Posterior vena cava (tissue), 2 donors: ENCODE measurements at places on chromosomes 4 and X. TPM values are rescaled to one million over a fixed set of nuclear protein-coding genes. Genes with fewer than 3 reads are reported as not detected.

Gene TTC29
- not detected for total RNA-seq

Gene GPC3
- 11.3 TPM for total RNA-seq

Gene IL13RA2
- total RNA-seq: not detected

Gene CCDC110
- total RNA-seq: 6.6 TPM

Gene AVPR2
- 1.4 TPM for total RNA-seq

Gene NEIL3
- 0.46 TPM for total RNA-seq

Gene AKAP4
- total RNA-seq: not detected

Gene PIR
- 12.2 TPM for total RNA-seq

DNA sequence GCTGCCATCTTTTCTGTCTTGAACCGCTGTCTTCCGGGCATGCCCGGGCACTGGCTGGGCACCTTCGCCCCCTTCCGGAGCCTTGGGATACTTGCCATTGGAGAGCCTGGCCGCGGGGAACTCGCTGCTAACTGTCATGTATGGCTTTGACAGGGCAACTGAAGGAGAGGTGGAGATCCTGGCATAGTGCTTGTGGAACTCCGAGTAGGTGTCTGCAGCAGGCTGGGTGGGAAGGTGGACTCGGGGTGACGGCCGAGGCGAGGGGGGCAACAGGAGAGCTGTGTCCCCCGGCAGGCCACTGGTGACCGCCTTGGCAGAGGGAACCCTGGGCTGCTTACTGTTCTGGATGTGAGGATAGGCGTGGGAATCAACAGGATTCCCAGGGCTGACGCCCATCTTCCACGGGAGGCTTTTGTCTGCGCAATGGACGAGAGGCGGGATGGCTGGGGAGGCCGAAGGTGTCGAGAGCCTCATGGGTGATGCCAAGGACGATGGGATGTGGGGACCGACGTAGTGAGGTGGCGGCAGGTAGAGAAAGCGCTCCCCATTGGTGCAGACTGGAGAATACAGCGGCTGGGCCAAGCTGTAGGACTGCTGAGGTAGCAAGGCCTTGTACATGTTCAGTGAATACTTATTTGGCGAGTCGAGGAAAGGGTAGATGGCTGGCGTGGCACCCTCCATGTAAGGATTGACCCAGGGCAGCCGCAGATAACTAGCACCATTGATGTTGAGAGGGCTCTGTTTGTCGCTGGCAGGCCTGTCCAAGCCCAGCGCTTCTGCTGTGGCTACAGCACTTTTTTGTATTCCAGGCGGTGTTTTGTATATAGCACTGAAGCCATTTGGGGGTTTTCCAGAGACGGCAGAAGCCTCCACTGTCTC lies 23.4 kb downstream of the BCOR start:
- no peak for DNase-seq

DNA sequence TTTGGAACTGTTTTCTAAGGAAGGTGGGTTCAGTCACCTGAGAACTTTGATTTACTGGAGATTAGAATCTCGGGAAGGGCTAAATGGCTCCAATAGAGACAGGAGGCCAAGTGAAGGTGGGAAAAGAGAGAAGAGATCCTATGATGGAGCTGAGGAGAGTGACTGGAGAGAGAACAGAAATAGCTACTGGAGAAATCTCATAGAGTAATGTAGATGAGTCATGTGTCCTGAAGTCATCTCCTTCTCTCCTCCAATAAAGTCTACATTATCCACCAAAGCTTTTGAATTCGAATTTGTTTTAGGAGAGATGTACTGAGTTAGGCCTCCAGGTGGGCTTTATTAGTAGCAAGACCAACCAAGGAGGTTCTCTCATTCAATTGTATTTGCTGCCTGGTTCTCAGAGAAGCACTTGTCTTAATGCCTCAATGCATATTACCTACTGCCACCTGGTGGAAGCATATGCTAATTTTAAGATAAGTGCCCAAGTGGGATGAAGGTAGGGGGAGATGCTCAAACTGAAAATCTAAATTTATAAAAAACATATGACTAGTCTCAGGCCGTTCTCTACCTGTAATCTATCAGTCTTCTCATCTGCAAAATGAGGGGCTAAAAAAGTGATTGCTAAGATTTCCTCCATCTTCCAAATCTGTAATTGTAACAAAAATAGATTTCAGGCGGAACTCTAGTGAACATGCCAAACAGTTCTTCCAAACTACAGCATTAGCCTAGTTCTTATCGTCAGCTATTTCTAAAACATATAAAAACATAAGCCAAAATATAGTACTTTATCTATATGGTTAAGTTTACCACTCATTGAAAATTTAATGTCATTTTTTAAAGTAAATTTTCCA lies 24.4 kb downstream of the TXK start:
- no peak for DNase-seq

GRCh38 chr4:52743444-52744019 lies 7.7 kb downstream of the ERVMER34-1 start:
- no peak for DNase-seq

DNA sequence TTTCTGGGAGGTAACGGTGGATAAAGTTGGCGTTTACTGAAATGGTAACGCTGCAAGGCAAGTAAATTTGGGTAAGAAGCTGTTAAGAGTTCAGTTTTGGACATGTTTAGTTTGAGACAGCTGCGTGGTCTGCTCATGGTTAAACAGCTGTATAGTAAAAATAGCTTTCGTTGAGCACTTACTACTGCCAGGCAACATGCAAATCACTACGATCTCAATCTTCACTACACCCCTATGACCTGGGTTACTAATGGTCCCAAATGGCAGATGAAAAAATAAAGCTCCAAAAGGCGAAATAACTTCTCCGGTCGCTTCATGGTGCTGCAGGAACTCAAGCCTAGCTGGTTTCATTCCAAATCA lies 22.2 kb downstream of the FABP2 start:
- no peak for DNase-seq

- no peak for DNase-seq
These were observed 276.0 kb downstream of the SHOX start for GRCh38 chrX:906586-906985.

- DNase-seq: no peak
These were observed 14.3 kb downstream of the JCHAIN start for GRCh38 chr4:70651864-70652506.

GRCh38 chr4:94636004-94636403 lies 121.8 kb upstream of the BMPR1B start:
- DNase-seq: no peak

- DNase-seq: no peak
These were observed 193.8 kb downstream of the FBXO8 start for GRCh38 chr4:174089711-174090110.

DNA sequence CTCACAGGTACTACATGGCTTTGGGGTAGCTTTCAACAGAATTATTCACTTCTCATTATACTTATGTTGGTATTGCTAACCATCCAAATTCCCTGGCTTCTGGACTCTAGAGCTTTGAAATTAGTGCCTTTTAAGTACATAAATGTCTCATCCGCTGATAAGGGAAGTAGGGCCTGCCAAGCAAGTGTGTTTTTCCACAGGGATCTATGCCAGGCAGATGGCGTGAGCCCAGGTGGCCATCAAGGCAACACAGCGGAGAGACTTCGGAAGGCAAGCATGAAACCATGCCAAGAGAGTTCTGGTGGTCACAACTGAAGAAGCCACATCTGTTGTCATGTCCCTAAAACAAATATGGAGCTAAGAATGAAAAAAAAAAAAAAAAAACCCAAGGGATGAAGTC lies 503.1 kb upstream of the LCORL start:
- DNase-seq: no peak

GRCh38 chr4:175325230-175325629 lies 407.1 kb downstream of the ADAM29 start:
- no peak for DNase-seq

DNA sequence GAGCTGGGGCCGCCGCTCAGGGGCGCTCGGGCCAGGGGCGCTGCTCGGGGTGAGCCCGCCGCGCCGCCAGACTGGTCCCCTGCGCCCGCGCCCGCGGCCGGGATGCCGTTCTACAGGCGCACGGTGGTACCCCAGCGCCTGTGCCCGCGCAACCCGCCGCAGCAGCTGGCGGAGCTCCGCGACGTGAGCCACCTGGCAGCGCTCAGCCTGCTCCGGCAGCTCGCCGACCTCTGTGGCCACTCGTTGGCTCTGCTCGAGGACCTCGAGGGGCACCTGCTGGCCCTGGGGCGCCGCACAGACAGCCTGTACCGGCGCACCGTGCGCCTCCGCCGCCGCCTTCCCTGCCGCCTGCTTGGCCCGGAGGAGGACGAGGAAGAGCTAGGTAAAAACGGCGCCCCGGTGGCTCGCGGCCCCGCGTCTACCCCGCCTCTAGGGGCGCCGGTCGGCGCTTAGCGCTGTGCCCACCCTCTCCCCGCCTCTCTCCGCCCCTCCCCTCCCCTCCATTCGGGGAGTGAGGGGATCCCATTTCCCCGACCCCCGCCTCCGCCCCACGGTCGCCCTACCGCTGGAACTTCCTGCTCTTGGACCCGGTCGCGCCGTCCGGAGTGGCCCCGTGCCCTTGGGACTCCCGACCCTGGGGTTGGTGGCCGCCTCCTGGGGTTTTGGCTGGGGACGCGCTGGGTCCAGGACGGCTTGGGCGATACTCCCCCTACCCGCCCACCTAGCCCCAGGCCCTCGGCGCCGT lies 513 bp downstream of the NHSL2 start:
- DNase-seq: no peak

DNA sequence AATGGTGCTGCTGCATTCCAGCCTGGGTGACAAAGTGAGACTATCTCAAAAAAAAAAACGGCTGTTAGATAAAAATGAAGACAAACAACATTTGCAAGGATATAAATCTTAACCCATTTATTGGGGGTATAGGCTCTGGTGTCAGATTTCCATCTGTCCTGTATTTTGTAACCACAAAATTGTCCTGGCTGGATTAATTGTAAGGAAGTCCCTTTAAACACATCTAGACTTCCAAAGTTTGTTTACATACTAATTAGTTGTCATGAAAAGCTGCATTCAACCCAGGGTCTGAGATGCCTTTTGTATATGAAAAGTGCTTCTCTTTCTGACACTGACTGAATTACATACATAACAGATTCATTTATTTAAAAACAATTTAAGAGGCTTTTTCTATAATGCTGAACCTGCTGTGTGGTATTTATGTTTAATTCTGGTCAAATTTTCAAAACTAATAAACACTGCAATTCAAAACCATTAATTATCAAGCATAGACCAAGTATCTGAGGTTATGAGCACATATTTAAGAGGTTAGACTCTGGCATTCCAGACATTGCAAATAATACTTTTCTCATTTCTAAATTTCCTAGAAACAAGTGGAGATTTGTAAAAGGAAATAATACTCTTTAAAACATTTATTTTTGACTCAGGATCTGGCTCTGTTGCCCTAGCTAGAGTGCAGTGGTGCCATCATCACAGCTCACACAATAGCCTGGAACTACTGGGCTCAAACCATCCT lies 17.5 kb upstream of the UGDH start:
- DNase-seq: no peak

- no peak for DNase-seq
These were observed 203.9 kb downstream of the EVC2 start for GRCh38 chr4:5504486-5504885.

DNA sequence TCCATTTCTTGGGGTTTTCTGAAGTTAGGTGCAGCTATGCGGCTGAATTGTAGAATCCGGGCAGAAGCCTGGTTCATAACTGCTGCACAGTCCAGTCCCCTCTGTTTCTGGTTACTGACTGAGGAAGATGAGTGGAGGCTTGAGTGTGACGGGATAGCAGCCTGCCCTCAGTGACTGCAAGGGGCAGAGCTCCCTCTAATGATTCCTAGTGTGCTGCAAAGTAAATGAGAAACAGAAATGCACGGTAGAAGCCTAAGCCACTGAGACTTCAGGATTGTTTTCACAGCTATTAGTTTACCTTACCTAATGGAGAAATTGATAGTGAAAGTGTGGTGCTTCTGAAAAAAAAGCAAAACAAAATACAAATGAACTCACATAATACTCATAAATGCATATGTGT lies 189.2 kb downstream of the GPM6A start:
- DNase-seq: no peak

GRCh38 chr4:154719087-154719486 lies 24.7 kb upstream of the LRAT start:
- DNase-seq: no peak

GRCh38 chrX:23066588-23067281 lies 67.0 kb downstream of the DDX53 start:
- no peak for DNase-seq

GRCh38 chr4:82644734-82645126 lies 82.9 kb upstream of the TMEM150C start:
- no peak for DNase-seq

- no peak for DNase-seq
These were observed 70.7 kb downstream of the RTL5 start for GRCh38 chrX:72060921-72061490.

DNA sequence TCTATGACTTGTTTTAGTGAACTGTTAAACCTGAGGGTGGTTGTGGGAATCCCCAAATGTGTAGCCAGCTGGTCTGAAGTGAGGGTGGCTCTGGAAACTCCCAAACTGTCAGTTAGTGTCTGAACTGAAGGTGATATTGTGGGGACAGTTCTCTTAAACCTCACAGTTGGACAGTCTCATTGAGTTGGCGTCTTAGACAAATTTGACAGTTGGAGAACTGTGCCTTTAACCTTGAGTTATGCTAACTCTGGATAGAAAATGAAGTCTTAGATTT lies 20.7 kb upstream of the CTSO start:
- no peak for DNase-seq
